Activated CD4-positive, alpha-beta T cell treated with anti-CD3 and anti-CD28 coated beads, Interleukin-2, amount 10 ng/mL, durations not matched to agents 24 days and 14 days (primary cell): ENCODE measurements at places on chromosomes 6 and 20.

DNA sequence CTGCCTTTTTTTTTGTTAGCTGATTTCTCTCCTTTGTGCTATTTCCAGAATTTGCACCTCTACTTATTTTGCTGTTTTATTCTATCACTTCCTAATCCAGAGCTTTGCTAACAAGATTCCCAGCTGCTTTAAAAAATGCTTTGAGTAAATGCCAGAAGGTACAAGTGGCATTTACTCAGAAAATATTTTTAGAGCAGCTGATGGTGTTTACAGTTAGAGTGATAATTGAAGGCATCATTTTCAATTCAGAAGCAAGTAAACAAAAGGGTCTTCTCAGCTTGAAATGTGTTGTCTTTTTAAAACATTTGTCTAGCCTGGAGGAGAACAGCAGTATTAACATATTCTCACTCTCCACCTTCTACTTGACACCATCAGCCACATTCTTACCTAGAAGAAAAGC lies 99.9 kb downstream of the OTOR start:
- DNase-seq, result no peak

GRCh38 chr6:148700741-148701311 lies 46.0 kb upstream of the UST start:
- DNase-seq, result peak; percentile 76

GRCh38 chr20:1094751-1095150 lies 23.7 kb upstream of the PSMF1 start:
- DNase-seq, result no peak

DNA sequence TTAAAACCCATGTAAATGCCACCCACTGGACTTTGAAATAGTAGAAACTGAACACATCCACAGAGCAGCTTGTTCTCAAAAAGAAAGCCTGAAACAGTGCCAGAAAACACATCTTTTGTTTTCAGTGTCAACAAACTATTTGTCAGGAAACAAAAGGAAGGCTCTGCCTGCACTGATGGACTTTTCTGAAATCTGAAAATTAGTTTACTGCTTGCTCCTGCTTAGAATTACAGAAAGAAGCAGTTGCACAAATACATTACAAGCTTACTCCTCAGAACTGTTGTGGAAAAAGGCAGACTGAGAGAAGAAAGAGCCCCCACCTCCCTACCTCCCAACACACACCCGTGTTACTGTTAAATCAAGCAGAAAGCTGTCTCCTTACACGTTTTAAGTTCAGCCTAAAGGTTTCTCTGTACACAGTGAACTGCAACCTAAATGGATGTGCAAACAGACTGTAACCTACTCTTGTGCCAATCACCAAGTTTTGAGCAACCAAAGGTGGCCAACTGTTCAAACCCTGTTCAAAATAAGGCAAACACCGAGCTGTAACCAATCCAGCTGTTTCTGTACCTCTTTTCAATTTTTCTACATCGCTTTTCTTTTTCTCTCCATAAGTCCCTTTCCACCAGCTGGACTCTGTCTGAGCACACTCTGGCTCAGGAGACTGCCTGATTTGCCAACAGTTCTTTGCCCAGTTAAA lies 43.7 kb downstream of the FRK start:
- no peak for DNase-seq

- DNase-seq, result no peak
Observed at GRCh38 chr20:21156266-21156665, 30.4 kb downstream of the KIZ start.

DNA sequence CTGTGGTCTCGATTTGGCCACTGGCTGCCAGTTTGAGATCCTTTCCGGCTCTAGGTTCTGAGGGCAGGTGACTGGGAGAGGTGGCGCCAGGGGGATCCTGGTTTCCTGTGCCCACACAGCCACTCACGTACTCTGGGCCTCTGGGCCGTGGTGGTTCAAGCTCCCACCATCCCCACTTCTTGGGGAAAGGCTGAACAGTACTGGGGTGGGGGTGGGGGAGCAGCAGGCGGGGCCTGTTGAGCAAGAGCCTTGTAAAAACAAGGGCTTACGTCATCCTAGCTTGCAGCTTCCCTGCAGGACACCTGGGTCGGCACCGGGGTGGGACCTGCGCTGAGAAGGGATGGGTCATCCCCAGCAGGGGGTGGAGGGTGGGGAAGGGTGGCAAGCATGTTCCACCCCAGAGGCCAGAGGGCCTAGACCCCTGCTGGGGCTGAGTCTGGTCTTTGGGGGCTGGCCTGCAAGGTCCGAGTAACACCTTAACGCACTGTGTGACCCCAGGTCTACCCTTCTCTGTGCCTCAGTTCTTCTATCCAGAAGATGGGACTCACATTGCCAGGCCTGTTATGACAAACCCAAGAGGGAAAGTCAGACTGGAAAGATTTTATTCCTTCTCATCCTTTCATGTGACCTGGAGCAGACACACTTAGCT lies 3.1 kb upstream of the CEBPB start:
- no peak for DNase-seq

DNA sequence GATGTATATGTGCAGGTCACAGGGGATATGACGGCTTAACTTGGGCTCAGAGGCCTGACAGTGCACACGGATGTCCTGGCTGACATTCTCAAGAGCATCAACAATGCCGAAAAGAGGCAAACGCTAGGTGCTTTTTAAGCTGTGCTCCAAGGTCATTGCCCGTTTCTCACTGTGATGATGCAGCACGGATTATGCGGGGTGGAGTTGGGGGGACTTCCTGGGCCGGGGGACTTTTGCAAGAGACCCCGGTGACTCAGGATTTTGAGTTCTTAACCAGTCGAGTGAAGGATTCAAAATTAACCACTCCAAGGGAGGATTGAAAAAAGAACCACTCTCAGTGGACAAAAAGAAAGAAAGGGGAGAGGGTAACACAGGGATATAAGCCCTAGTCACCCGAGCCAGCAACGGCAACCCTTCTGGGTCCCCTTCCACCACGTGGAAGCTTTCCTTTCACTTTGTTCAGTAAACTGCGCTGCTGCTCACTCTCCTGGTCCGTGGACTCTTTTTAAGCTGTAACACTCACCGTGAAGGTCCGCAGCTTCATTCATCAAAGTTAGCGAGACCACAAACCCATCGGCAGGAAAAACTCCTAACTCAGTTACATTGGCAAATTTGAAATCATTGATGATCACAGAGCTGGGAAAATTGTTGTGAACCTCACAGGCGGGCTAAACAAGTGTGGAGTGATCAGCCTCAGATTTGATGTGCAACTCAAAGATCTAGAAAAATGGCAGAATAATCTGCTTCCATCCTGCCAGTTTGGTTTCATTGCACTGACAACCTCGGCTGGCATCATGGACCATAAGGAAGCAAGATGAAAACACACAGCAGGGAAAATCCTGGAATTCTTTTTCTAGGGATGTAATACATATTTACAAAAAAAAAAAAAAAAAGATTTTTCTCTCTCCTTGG lies 199.3 kb downstream of the ARID1B start:
- peak; percentile 68 for DNase-seq

DNA sequence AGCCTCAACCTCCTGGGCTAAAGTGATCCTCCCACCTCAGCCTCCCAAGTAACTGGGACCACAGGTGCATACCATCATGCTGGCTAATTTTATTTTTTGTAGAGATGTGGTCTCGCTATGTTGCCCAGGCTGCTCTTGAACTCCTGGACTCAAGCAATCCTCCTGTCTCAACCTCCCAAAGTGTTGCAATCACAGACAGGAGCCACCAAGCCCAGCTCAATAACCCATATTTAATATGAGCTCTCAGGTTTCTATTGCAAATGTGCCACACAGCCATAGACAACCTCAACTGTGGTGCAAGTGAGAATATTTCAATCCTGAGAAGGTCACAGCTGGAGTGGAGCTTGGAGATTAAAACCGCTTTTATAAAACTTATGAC lies 14.4 kb downstream of the JPH2 start:
- DNase-seq, result no peak

- peak; percentile 68 for DNase-seq
Observed at GRCh38 chr20:35171753-35172433, at the start of gene PROCR. Gene PROCR (plus strand): TSS chr20:35172072. CDS start chr20:35172155, 83 bp downstream.
